ENCODE measurements at places on chromosomes 6 and 20.

- no peak for DNase-seq
Observed at GRCh38 chr6:133705066-133705465, 183.8 kb upstream of the TCF21 start.

GRCh38 chr6:124887872-124888580 lies 74.2 kb upstream of the RNF217 start:
- DNase-seq, result no peak

DNA sequence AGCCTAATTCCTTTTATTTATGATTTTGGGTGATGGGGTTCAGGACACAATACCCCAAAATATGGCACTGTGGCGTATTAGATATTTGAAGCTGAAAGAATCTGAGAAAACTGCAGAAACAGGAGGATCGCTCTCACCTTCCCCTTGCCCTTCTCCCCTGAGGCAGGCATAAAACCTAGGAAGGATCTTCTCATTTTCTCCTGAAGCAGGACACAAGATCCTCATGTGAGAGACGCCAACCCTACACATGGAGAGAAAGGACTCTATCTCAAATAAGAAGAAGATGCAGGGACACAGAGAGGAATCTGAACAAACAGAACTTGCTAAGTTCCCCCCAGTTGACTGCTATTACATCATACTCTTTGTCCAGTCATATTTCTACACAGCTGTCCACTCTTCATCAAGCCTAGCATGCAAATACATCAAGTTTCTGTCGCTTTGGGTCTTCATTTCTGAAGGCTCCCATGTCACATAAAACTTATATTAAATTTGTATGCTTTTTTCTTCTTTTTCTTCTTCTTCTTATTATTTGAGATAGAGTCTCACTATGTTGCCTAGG lies 109.0 kb downstream of the DTNBP1 start:
- DNase-seq, result peak; percentile 16

GRCh38 chr6:34648806-34649205 lies 47.8 kb downstream of the ILRUN start:
- no peak for DNase-seq

DNA sequence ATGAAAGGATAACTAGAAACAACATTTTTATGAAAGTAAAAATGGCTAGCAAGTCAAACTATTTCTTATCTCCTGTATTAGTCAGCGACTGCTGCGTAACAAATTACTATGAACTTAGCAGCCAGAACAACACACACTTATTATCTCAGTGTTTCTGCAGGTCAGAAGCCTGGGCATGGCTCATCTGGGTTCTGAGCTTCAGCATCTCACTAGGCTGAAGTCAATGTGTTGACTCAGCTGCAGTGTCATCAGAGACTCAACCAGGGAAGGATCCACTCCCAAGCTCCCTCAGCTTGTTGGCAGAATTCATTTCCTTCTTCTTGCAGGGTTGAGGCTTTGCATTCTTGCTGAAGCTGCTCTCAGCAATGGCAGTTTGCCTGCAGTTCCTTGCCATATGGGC lies 33.2 kb upstream of the IGF2R start:
- DNase-seq, result no peak

DNA sequence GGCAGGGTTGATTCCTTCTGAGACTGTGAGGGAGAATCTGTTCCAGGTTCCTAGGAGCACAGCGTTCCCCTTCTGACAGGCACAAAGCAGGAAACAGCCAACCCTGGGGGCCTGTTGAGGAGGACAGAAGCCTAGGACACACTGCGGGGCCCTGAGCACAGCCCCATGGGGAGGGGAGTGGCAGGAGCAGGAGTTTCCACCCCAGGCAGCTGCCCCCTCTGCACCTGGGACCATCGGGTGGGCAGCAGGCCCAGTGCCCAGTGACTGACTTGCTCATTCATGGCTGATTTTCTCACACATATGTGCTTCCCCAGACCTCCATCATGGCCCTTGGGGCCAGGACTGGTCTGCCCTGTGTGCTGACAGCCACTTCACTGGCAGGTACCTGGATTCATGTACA lies 6.2 kb upstream of the SLC22A1 start:
- DNase-seq, result no peak

DNA sequence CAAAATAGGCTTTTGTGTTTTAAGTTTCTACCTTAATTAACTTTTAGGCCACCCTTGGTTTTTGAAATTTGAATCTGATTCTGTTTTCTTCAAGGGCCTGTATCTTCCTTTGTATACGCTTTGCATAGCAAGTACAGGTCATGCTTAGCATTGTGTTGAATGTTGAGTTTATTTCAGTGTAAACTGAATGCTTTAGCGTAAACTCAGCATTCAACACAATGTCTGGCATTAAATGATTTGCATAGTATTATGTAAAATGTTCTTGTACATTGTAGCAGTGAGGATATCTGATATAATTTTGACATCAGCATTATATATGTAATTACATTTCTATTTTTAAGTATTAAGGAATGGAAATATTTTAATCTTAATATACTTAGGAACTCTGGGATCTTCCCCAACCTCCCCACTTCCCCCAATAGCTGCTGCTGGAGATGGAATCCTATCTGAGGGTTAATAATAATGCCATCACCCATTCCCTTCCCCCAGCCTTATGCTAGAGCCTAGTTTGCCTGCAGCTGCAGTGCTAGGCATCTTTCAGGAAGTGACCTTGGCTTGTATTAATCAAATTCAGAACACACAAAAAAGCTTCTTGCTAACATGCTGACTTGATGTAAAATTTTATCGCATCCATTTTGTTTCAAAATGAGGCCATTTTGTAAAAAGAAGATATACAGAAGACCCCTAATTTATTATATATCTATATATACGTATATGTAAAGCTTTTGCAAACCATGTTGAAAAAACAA lies 73.1 kb downstream of the NCOA3 start:
- DNase-seq, result no peak

GRCh38 chr20:41671143-41671542 lies 53.0 kb upstream of the CHD6 start:
- no peak for DNase-seq

DNA sequence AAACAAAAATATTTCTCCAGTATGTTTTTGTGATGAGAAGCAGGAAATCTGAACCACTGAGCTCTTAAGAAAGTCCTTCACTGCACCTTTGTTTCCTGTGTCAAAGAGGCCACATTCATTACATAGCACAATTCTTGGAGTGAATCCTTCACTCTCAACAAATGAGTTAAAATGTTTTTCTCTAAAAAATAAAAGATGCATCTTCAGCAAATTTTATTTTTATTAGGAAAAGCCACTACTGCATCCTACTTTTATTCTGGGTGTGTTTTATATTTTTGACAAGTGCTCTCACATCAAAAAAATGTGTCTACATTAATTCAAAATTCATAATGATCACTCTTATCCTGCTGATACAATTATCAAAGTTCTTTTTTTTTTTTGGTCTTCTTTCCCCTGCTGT lies 76.3 kb downstream of the PLCB4 start:
- no peak for DNase-seq

DNA sequence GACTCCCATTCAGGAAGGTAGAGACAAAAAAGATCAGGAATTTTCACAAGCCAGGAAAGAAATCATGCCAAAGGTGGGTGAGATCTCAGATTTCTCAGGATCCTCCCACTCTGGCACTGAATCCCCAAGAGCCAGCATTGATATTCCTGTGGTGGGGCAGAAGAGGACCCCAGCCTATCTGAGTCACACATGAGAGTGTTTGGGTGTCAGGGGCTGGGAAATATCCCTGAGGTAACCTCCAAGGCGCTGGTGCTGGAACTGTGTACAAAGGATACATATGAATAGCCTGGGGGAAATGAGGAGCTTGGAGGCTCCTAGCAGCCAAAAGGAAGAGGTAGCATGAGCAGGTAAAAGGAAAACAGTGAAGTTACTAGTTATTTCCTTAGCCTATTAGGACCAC lies 369.4 kb downstream of the BTBD9 start:
- DNase-seq, result no peak

DNA sequence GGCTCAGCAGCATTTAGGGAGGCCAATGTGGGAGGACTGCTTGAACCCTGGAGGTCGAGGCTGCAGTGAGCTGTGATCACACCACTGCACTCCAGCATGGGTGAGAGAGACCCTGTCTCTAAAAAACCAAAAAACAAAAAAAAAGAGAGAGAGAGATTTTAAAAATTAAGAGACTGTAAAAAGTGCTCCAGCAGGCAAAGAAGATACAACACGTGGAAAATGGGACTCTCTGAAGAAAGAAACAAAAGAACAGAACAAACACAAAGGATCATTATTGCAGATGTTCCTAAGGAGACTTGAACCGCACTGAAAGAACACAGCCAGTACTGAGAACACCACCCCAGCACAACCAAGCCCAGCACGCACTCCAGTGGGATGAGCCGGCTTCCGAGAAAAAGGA lies 74.2 kb downstream of the TAF4 start:
- DNase-seq, result no peak

DNA sequence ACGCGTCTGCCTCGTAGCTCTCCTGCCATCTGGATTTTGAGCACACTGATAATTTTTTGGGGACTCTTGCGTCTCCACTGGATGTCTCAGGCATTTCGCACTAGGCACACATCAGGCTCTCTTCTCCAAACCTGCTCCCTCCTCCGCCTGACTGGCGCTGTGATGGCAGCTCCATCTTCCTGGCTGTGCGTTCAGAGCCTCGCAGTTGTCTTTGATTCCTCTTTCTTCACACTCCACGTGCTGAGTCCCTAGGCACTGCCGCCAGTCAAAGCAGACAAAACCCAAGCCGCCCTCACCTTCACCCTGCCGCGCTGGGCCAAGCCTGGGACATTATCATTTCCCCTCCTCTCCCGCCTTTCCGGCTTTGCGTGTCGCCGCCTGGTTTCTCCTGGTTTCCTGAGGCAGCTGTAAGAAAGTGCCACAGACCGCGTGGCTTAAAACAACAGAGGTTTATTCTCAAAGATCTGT lies 778 bp downstream of the PSMG4 start:
- peak; percentile 44 for DNase-seq

DNA sequence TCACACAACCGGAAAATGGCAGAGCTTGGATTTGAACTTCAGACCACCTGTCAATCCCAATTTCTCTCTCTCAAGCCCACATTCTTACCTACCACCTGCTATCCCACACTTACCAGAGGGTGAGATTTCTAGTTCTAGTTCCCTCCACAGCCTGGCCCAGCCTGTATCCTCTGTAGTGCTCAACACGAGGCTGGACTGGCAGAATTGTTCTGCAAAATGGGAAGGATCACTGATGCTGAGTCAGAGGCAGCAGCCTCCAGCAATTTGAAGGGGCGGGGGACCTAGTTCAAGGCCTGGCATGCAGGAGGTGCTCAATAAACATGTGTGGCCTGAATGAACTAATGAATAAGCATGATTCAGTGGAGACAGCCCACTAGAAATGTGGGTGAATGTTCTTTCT lies 53.6 kb upstream of the TTPAL start:
- peak; percentile 4 for DNase-seq

- DNase-seq, result no peak
Observed at GRCh38 chr20:62044631-62045030, 21.1 kb downstream of the TAF4 start.

- DNase-seq, result no peak
Observed at GRCh38 chr6:166197361-166197760, 29.7 kb upstream of the TBXT start.

DNA sequence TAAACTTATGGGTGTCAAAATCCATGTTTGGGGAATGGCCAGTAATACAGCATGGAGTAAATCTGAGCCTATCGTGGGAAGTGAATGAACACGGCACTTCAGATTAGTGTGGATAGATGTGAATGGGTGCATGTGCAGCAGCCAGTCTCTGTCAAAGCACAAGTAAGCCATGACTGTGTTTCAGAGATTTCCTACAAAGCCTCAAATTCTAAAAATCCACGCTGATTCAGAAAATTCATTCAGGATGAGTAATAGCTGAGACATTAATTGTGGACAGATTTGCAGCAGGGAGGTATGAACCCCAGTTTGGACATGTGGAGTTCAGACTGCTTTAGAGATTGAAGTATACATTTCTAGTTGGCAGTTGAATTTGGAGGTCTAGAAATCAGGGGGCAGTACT lies 115.1 kb downstream of the QKI start:
- no peak for DNase-seq

- DNase-seq, result no peak
Observed at GRCh38 chr20:24690408-24690807, 221.0 kb downstream of the SYNDIG1 start.

GRCh38 chr6:4270776-4271175 lies 135.4 kb upstream of the ECI2 start:
- no peak for DNase-seq

DNA sequence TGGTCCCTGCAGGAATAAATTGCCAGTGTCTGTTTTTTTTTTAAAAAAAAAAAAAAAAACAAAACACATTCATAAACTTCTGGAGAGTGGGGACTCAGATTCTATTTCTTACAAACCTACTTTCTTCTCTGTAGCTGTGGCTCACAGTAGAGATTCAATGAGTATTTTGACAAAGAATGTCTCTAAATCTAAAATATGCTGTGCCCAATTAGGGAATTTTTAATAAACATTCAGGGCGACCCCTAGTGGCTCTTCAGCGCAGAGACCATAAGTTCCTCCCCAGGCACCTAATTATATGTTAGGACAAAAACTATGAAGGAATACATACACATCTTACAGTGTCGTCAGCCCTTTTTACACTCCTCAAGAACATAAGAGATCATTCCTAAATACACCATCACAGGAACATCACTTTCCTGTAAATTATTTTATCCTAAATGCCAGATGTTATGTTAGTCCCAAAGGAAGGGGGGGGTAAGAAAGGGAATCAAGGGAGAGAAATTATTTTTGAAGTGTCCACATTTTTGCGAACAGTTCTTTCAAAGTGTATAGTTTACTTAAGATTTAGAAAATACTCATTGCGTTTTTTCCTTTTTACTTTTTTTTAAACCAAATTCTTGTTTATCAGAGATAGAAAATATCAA lies 21.8 kb upstream of the NAA20 start:
- DNase-seq, result peak; percentile 59

DNA sequence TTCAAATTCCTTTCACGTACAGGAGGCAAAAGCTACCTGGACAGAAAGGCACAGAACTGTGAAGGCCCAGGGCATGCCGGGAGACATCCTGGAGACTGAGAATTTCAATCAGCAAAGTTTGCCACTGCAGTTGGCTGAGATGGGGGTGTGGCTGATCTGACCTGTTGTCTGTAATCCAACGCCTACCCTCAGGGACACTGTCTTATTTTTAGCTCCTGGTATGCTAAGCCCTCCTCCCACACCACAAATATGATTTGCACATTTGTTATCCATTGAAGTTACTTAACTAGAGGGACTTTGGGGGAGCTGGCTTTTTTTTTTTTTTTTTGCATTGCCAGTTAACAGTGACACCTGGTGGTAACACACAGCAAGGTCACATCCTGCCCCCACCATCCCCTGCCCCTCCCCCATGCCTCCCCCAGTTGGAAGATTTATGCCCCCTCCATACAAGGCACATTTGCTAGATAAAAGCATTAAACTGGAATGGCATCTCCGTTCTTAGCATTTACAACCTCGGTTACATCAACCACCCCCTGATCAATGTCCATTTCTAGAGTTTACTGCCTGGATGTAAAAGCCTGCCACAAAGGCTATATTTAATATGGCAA lies 40.4 kb downstream of the TTI1 start:
- DNase-seq, result peak; percentile 11

GRCh38 chr6:79874531-79875134 lies 72.7 kb downstream of the ELOVL4 start:
- peak; percentile 92 for DNase-seq

GRCh38 chr6:98832284-98833056 lies 1.9 kb upstream of the POU3F2 start:
- DNase-seq, result no peak
